ENCODE measurements at places on chromosomes 16 and 17. TPM values are rescaled to one million over a fixed set of nuclear protein-coding genes. Genes with fewer than 3 reads are reported as not detected.

- no peak for DNase-seq
Observed at GRCh38 chr16:46896314-46896968, 12.3 kb downstream of the GPT2 start.

Gene SEPTIN12
- total RNA-seq: not detected

Gene ARHGDIG
- 0.62 TPM for total RNA-seq

DNA sequence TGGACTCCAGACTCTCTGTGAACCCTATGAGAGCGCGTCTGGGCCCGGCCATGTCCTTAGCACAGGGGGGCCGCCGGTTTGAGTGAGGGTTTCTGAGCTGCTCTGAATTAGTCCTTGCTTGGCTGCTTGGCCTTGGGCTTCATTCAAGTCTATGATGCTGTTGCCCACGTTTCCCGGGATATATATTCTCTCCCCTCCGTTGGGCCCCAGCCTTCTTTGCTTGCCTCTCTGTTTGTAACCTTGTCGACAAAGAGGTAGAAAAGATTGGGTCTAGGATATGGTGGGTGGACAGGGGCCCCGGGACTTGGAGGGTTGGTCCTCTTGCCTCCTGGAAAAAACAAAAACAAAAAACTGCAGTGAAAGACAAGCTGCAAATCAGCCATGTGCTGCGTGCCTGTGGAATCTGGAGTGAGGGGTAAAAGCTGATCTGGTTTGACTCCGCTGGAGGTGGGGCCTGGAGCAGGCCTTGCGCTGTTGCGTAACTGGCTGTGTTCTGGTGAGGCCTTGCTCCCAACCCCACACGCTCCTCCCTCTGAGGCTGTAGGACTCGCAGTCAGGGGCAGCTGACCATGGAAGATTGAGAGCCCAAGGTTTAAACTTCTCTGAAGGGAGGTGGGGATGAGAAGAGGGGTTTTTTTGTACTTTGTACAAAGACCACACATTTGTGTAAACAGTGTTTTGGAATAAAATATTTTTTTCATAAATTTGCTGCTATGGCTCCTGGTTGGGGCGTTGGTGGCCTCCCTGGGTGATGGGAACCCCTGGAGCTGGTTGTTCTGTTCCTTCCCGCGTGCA is 23.1 kb downstream of the STAT5A start:
- DNase-seq: peak; percentile 56

DNA sequence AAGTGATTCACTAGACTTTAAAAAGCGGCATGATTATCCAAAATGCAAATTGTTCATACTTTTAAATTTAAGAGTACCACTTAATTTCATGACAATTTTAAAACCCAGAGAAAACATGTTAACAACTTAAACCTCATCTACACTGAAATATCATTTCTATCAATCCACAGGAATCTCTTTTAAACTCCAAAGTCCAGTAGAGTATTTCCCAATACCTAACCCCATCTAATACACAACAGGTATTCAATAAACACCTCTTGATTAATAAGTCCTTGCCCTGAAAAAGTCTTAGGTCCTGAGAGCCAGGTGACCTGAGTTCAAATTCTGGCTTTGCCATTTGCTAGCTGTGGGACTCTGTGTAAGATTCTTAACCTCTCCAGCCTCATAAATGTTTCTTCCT is 14.7 kb downstream of the CEP20 start:
- DNase-seq: no peak

- DNase-seq: peak; percentile 37
Observed at GRCh38 chr16:13866073-13866472, 53.9 kb upstream of the ERCC4 start.
